ENCODE measurements at places on chromosomes 4 and X.
A peak's percentile ranks its signal among the peaks of the same experiment; 100 is the strongest.

- DNase-seq, result no peak
These were observed 5.1 kb upstream of the TREX2 start for GRCh38 chrX:153450949-153451277.

DNA sequence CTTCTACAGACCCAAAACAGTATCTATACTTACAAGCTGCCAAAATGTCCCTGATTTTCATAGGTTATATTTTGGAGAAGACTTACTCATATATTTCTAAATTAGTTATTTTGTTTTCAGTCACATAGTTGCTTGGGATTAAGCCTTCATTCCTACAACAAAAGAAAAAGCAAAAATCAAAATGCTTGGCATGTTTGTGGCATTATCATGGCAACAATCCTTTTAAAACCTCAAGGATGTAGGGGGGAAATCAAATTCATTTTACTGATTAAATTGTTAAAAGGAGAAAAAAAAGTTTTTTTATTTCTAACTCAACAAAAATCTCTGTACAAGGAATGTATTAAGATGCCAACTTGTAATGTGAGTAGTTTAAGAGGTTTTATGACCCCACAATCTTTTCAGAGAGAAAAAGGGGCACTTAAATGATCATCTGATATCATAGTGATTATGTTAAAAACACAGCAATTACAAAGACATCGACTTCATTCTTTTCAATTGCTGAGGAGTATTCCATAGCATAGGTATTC lies 23.5 kb downstream of the TXK start:
- no peak for DNase-seq

DNA sequence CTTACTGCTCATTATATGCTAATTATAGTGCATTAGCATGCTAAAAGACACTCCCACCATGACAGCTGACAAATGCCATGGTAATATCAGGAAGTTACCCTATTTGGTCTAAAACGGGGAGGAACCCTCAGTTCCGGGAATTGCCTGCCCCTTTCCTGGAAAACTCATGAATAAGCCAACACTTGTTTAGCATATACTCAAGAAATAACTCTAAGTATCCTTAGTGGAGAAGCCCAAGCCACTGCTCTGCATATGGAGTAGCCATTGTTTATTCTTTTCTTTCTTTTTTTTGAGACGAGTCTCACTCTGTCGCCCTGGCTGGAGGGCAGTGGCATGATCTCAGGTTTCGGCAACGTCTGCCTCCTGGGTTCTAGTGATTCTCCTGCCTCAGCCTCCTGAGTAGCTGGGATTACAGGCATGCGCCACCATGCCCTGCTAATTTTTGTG lies 15.5 kb downstream of the NUDT6 start:
- DNase-seq, result no peak

GRCh38 chr4:90996813-90997212 lies 869.6 kb downstream of the CCSER1 start:
- no peak for DNase-seq

- DNase-seq, result peak; percentile 8
These were observed 47.0 kb upstream of the SCOC start for GRCh38 chr4:140326395-140326993.

GRCh38 chr4:19402581-19403065 lies 849.1 kb upstream of the SLIT2 start:
- DNase-seq, result no peak

DNA sequence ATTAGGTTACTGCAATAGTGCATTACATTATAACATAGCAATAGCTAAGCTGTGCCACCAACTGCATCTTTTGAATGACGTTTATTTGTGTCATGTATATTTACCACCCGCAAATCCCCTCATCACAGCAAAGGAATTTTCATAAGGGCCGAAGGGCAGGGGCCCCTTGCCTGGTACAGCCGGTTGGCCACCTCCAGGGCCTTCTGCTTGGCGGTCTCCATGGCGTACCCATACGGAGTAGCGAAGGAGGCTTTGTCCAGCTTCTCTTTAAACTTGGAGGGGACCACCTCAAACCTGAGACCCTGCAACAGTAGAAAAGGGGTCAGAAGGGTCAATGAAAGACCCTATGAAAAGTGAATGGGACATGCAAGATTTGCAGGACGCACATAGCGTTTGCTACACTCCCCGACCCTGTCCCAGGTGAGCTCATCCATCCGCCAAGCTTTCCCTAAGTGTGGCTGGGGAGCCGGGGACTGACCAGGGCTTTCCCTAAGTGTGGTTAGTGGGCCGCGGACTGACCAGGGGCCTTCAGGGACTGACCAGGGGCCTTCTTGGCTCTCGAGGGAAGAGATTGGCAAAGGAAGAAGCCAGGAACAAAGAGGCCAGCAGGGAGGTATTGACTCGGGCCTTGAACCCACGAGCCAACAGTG lies 10.6 kb downstream of the ASMTL start:
- no peak for DNase-seq

DNA sequence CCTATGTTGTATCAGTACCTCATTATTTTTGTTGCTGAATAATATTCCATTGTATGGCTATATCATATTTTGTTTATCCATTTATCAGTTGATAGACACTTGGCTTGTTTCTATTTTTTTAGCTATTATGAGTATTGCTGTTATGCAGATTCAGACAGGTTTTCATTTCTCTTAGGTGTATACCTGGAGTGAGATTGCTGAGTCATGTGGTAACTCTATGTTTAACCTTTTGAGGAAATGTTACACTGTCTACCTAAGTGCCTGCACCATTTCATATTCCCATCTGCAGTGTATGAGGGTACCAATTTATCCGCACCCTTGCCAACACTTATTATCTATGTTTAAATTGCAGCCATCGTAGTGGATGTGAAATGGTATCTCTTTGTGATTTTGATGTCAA lies 43.0 kb upstream of the SH3RF1 start:
- no peak for DNase-seq

- no peak for DNase-seq
These were observed 854 bp downstream of the RNF113A start for GRCh38 chrX:119870626-119871131.

DNA sequence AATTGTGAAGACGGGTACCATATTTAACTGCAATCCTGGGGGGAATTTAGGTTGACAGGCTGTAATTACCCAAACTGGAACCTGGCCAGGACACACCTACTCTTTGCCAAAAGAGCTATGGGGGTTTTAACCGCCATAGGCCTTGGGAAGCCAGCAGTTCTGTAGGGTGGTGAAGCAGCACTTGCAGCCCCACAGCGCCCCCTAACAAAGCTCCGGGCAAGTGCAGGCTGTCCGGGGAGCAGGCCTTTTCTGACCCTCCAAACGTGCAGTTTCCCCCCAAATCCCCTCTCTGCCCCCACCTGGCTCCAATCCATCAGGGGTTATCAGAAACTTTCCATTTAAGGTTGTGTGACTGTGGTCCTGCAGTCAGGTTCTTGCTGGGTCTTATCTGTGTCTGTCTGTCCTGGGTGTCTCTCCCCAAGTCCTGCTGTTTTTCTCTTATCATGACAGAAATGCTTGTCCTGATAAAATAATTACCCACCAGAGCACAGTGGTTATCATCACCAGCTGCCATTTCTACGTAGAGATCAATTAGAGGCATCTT lies 350.9 kb downstream of the MID1IP1 start:
- DNase-seq, result no peak

GRCh38 chr4:153781280-153781679 lies 7.6 kb downstream of the SFRP2 start:
- DNase-seq, result no peak

DNA sequence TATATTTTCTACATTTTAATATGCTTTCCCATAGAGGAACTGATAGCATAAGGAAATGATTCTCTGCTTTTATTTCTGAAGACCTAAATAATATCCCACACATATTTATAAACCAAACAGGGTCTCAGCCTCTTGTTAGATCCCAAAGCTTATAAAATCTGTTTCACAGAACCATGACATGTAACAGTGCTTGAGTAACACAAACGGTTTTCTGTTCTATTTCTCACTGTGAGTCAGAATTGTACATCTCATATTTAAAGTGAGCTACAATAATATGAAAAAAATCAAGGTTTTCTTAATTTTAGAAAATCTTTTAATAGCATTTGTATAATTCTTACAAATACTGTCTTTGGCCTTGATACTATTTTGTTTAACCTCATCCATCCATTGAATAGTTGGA lies 51.2 kb downstream of the NR3C2 start:
- DNase-seq, result no peak

DNA sequence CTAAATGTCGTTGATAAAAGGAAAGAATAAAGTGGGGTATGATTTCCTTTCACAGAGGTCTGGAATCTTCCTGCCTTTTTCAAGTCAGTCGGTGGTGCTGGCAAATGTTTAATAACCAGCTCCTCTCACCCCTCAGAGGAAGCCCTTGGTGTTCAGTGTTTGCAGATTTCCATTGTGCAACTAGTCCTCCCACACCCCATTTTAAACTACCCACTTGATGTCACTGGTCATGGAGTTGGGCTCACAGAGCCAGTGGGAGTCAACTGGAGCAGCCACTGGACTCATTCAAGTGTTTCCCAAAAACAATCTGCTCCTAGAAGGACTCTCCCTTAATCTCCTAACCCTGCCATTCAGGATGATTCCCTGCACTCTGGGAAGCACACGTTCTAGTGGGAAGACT lies 149.2 kb downstream of the PTTG2 start:
- no peak for DNase-seq

DNA sequence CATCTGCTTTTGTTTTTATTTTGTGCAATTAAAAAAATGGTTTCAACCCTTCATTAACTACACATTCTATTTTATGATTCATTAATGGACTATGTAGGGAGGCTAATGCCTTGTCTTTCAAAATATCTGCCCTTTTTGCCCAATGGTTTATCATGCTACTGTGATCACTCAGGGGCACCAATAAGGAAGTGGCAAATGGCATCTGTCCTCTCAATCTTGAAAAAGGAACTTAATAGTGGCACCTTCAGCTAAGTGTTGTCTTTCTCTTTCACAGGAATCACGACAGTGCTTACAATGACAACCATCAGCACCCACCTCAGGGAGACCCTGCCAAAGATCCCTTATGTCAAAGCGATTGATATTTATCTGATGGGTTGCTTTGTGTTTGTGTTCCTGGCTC lies 57.1 kb downstream of the COMMD8 start:
- DNase-seq, result no peak

GRCh38 chrX:78658414-78658813 lies 714 bp downstream of the RTL3 start:
- DNase-seq, result no peak

DNA sequence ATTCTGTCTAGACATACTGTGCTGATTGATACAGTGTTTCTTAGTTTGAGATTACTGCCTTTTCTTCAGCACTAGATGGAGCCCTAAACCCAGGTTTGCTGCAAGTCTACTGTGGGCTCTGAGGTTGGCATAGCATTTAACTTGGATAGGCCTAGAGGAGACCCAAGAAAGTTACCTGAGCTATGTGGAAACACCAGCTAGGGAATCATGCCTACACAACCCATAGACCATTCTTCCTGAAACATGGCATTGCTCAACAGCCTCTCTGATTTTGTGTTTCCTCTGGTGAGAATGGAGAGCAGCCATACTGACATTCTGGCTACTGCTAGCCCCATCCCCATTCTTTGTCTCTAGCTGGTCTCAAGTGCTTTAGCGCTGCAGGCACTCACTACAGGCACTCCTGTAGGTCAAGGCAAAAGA lies 287.7 kb upstream of the PCDH18 start:
- DNase-seq, result peak; percentile 41

Data from amniotic stem cell (primary cell).